ENCODE measurements at places on chromosomes 16 and 17.

DNA sequence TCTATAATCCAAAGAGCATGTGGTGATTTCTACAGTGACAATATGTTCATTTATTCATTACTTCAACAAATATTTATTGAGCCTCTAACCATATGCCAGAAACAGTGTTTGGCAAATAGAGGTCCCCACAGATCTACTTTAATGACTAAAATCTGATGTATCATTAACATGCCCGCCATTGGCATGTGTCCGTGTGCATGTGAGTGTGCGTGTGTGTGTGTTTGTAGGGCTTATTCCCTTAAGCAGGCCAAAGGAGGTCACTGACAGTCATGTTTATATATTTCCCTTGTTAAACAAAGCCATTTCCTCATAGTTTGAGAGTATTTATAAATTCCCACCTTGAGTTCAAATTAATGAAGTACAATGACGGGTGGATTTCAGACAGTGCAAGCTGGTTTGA lies 174.4 kb upstream of the IRX6 start:
- DNase-seq = no peak

DNA sequence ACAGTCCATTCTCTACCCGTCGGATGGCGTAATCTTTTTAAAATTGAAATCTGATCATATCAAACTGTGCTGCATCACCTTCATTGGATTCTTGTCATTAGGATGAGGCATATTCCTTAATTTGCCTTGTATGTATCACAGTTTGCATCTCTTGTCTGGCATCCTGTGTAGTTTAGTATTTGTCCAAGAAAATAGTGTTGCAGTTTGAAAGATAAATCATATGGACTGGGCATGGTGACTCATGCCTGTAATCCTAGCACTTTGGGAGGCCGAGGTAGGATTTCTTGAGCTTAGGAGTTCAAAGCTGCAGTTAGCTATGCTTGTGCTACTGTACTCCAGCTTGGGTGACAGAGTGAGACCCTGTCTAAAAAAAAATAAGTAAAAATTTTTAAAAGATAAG lies 5.8 kb upstream of the RSL1D1 start:
- no peak for DNase-seq

- DNase-seq = peak; percentile 73
Measured at GRCh38 chr17:83083368-83084201, 4.2 kb downstream of the METRNL start.

GRCh38 chr17:27834571-27834970 lies 34.2 kb upstream of the NOS2 start:
- no peak for DNase-seq

GRCh38 chr17:35856603-35857002 lies 12.1 kb downstream of the HEATR9 start:
- DNase-seq = no peak

GRCh38 chr17:19753661-19754463 lies 5.8 kb upstream of the ALDH3A1 start:
- DNase-seq = no peak

- DNase-seq = no peak
Measured at GRCh38 chr17:47604598-47604927, 45.2 kb upstream of the KPNB1 start.

GRCh38 chr16:88061346-88062110 lies 110.3 kb downstream of the BANP start:
- no peak for DNase-seq

- DNase-seq = peak; percentile 52
Measured at GRCh38 chr17:62109378-62109902, 44.4 kb upstream of the MED13 start.

DNA sequence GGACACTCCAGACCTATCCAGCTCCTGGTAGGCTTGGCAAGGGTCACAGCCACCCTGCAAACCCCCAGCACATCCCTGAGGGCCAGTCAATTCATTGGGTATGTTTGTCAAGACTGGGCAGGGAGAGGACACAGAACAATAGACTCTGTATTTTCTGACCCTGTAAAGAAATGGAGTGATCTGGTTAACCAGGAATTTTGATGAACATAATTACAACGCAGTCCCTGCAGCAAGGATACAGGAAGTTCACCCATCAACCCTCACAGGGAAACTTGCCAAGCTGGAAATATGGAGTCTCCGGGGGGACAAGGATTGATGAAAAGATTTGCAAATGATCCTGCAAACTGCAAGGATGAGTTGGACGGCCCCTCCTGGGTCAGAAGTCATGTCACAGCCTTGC lies 126.1 kb upstream of the RCVRN start:
- no peak for DNase-seq

DNA sequence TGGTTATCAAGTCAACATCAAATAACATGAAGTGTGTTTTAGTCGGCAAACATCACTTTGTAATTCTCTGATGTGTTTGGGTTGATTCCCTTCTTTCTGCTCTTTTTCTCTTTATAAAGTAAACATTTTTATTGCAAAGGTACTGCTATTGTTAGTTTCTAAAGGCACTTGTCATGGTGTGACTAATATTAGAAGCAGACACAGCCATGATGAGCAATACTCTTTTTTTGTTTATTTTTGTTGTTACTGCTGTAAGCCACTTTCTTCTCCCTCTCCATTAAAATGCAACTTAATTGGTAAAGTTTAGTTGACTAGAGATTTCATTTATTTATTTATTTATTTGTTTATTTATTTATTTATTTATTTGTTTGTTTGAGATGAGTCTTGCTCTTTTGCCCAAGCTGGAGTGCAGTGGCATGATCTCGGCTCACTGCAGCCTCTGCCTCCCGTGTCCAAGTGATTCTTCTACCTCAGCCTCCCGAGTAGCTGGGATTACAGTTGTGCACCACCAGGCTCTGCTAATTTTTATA lies 424.7 kb downstream of the WWOX start:
- no peak for DNase-seq

GRCh38 chr16:27311897-27312303 lies 1.9 kb upstream of the IL4R start:
- no peak for DNase-seq

DNA sequence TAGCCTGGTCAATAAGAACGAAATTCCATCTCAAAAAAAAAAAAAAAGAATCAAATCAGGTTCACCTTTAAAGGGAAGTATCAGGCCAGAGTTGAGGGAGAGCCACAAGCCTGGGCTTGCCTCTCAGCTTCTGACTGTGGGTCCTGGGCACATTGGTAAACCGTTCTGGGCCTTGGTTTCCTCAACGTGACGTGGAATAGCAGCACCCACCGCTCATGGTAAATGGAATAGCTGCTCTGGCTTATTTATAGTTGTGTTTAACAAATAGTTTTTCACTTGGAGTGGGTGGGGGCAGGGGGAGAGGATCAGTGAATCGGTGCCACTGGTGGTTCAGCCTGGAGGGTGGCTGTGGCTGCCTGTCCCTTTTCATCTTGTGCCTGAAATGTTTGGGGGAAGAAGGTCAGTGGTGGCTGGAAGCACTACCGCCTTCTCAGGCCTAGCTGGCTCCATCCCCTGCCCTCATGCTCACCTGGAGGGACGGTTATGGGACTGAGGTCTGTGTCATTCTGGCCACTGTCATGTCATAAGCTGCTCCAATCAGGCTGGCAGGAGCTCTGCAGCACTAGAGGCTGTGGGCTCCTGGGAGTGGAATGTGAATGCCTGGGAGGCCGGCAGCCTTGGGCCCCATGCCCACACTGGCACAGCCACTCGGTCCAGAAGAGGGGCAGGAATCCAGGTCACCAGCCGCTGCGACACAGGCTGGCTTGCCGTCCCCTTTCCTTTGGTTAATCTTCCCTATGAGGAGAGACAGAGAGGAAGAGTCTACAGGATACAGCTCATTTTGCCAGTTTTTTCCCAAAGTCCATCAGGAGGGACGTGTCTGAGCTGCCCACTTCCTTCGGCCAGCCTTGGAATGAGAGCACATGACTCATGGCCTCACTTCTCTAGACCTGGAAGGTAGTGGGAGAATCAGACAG lies 27.0 kb downstream of the CCR7 start:
- no peak for DNase-seq

GRCh38 chr16:61146429-61146828 lies 889.8 kb downstream of the CDH8 start:
- no peak for DNase-seq

DNA sequence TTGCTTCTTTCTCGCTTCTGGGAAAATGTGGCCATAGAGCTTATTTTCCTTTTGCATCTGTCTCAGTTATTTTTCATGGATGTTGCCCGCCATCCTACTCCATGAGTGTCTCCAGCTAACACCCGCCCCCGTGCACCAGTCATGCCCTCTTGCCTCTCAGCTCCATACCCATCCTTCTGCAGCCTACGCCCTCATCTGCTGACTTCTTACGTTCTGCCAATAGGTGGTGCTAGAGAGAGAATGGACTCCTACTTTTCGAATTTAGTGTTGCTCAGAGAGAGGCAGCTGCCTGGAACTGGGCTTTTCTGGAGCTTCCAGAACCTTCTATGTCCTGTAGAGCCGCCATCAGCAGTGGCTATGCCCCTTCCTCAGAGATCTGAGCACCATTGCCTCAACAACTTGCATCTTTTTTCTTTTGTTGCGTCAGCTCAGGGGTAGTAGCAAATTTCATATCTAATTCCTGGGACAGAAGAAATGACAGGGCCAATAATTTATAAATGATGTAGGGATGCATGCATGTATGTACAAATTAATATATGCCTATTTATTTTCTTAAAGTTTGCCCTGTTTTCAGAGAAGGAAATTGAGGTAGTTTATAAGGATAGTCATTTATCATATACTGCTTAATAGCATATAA lies 119.7 kb upstream of the MYOCD start:
- no peak for DNase-seq

- peak; percentile 96 for DNase-seq
Measured at GRCh38 chr16:88331989-88332920, 50.5 kb upstream of the ZNF469 start.

GRCh38 chr16:89257757-89258465 lies 40.4 kb downstream of the ZNF778 start:
- no peak for DNase-seq

DNA sequence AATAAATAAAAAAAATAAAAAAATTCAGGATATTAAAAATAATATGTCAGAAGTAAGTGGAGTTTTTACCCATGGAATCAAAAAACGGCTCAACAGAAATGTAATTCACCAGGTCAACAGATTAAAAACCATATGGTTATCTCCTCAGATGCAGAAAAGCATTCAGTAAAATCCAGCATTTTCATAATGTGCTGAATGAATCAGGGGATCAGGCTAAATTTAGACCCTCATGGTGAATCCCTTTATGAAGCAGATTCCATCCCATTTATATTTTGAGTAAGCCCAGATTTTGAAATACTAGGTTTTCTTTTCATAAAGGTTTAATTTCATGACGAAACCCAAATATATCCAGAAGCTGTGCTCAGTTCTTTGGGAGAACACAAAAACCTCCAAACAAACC lies 84.4 kb downstream of the OR1D5 start:
- DNase-seq = no peak

DNA sequence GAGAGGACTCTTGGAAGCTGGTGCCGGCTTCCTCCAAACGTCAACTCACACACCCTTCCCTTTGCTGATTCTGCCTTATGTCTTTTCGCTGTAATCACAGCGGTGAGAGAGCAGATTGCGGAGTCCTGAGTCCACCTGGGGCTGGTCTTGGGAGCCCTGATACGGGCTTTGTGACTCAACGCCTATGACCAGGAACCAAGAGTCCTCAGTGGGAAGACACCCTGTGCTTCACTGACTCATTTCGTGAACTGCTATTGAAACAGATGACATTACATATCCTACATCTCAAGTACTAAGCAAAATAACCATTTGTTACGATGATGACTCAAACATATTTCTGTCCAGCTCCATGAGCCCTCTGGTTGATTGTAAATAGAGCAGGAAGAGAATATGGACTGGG lies 90.7 kb upstream of the CREBBP start:
- no peak for DNase-seq

- no peak for DNase-seq
Measured at GRCh38 chr16:70705056-70705455, 19.2 kb upstream of the MTSS2 start.

GRCh38 chr16:3025032-3026002 lies 1.5 kb downstream of the THOC6 start:
- no peak for DNase-seq

- no peak for DNase-seq
Measured at GRCh38 chr16:81899601-81900000, 111.7 kb downstream of the SDR42E1 start.

DNA sequence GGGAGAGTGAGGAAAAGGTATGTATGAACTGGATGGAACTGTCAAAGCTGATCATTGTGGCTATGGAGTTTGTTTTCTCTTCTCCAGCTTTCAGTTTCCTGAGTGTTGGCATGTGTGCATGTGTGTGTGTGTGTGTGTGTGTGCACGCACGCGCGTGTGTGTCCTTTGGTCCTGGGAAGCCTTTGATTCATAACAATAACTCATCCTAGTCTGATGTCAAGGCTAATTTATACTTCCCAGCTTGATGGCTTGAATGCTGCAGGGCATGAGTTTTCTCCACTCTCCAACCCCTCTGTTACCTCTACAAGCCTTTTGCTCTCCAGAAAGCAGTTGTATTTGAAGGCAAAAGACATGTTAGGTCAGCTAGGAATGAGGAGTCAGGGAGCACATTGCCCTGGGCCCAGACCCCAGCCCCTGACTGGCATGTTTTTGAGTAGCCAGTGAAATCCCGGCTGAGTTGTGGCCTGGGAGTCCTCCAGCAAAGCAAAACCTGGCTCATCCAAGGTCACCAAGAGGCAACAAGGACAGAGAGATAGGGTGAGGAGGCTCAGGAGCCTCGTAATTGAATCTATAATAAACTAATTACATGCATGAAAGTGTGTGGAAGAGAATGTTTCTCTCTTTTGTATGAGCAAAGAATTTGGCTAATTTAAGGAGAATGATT lies 8.9 kb upstream of the CDC42EP4 start:
- no peak for DNase-seq

DNA sequence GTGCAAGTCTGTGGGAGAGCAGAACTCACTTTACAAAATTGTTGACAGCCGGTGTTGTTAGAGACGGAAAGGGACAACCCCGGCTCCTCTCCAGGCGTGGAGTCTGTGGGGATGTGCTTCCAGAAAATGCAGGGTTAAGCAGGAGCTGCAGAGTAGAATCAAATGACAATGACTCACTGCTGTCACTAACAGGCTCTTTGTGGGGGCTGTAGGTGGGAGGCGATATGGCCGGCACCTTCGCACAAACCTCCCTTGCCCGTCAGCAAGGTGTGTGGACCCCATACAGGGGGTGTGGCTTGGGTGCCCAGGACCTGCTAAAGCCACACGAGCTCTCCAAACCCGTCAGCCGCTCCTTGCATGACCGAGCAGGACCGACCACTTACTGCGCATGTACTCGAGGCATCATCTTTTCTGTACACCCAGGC lies 5.8 kb downstream of the PDK2 start:
- no peak for DNase-seq

- DNase-seq = no peak
Measured at GRCh38 chr17:58233543-58233942, 4.8 kb upstream of the LPO start.

DNA sequence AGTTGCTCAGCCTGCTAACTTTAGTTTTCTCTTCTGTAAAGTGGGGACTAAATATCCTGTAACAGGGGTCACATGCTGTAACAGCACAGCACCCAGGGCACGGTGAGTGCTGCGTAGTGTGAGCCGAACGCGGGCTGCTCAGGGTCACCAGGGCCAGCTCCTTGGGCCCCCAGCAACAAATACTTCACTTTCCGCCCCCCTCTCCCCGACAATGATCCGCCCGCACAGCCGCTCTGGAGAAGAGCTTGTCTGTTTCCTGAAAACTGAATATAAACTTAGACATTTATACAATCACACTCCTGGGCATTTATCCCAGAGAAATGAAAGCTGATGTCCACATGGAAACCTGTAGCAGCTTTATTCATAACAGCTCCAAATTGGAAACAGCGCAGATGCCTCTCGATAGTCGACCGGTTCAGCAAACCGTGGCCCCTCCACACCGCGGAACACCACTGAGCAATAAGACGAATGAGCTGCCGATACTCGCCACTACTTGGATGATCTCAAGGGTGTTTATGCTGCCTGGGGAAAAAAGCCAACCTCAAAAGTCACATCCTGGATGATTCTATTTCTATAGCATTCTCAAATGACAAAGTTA lies 267.2 kb downstream of the PARN start:
- no peak for DNase-seq
